ENCODE measurements at places on chromosomes 7 and 10.
A peak's percentile ranks its signal among the peaks of the same experiment; 100 is the strongest.

GRCh38 chr7:38699471-38699870 lies 68.3 kb upstream of the AMPH start:
- no peak for DNase-seq

DNA sequence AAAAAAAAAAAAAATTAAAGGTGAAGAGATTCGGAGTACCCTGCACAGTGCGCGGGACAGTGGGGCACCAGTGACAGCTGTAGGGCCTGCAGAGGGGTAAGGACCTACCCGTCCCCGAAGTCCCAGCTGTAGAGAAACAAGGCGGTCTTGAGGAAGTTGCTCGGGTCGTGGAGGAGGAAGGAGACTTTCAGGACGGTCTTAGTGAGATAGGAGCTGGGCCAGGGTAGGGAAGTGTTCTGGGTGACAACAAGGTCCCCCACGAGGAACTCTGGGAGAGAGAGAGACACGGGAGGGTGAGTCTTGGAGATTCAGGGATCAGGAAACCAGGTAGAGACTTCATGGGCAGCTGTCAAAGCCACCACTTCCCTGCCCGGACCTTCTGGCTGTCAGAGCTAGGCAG lies 9.7 kb downstream of the TMEM130 start:
- DNase-seq: no peak

DNA sequence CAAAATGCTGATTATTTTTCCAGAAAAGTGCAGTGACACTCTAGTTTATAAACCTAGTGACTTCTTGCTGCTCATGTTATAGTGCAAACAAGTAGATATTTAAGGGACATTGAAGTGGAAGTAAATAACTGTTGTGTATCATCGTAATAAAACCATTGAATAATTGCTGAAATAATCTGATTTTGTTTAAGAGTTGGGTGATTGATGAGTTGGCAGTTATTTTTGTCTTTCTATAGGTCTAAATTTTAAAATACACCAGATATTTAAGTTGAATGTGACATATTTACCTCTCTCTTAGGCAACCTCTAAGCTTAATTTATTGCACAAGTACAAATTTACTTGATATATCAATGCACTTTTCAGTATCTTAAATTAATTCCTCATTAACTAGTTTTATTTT lies 192.9 kb downstream of the TSPAN12 start:
- DNase-seq: no peak

DNA sequence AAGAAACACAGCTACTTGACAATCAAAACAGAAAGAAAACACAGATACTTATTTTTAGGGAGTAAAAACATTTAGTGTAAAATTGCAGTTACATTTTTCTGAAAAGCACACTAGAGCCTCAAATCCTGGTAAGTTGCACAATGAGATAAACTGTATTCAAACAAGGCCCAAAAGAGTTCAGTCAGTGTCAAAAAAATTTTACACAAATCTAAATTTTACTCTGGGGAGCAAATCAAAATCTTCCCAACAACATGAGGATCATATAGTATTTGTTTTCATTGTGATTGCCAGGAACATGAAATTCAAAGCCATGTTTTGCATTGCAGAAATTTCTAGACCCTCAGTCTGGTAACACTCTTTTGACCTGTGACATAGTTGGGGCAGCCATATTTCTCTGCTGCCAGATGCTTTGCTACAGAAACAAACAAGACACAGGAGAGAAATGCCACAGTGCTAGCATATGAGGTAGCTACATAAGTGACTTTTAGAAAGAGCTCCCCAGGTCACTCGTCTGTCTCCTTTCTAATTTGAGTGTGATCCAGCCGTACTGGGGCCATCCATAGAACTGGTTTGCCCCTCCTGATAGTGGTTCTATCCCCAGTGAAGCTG lies 49.6 kb downstream of the PDE1C start:
- no peak for DNase-seq

GRCh38 chr7:29443552-29443951 lies 120.1 kb upstream of the PRR15 start:
- DNase-seq: no peak

- DNase-seq: no peak
These were observed 603.4 kb upstream of the AUTS2 start for GRCh38 chr7:68994841-68995240.

GRCh38 chr10:98449287-98449686 lies 2.6 kb upstream of the HPS1 start:
- DNase-seq: no peak

GRCh38 chr10:92832998-92833650 lies 15.2 kb upstream of the EXOC6 start:
- no peak for DNase-seq

DNA sequence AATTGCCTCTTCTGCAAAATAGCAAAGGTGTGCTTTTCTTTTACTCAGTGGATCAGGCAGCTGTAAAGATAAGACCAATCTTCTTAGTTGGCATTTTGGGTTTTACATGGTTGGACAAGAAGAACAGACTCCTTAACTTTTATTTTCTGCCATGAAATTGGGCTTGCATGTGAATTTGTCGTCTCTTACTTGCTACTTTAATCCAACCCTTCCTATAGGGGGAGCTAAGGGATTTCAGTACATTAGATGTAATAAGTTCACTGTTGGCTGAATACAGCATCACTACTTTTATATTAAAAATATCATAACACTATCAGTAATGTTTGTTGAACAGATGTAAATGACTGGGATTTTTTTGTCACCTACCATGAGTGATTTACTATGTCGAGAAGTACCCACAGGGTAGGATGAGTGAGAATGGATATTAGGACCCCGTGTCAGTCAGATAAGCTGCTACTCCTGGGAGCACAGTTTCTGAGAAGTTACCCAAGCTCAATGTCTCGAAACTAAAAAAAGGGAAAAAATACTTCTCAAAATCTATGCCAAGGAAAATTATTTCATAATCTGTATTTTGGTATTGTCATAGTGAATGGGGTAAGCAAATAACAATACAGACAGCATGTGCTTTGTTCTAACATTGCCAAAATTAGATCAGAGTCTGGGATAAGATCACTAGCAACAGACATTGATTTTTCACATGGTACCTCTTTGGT lies 127.4 kb upstream of the AGR3 start:
- DNase-seq: no peak

DNA sequence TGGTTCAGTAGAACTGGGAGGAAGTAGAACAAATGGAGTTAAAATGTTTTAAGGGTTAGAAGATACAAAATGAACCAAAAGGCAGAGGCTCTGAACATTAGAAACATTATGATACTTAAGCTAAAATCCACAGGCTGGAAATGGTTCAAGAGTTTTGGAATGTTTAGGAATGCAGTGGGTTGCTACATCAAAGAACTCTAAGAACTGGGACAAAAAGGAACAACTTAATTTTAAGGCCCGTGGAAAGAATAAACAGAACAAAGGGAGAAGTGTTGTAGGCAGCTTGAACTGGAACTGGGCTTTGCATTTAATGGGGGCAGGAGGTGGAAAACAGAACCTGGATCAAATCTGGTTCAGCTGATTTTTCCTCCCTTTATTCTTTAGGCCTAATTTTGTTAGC lies 3.5 kb upstream of the C7orf25 start:
- no peak for DNase-seq

DNA sequence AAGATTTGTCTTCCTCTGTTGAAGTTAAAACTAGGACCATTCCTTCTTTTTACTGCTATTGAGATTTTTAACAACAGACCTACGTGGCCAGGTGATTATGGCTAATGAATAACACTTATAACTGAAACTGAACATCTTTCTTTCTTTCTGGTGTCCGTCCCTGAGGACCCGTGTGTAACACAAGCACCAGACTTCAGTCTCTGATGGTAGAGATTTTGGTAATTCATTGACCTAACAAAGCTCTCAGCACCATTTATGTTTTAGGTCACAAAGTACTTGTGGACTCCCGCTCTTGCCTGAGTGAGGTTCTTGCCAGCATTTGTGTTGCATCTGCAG lies 40.4 kb upstream of the TMEM229A start:
- DNase-seq: peak; percentile 0

DNA sequence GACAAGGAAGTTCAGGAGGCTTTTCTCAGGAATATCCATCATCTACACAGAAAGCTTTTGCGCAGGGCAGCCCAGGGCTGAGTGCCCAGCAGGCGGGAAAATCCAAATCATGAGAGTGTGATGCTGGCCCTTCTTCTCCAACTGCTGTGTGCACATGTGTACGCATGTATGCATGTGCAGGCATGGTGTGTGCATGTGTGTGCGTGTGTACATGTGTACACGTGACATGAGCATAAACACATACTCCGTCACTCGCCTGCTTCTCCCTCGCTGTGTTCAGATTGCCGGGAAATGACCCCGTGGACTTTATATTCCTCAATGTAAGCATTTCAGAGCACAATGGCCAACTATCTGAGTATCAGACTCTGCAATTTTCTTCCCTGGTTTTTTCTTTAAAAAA lies 85.1 kb downstream of the PRPF18 start:
- no peak for DNase-seq

- no peak for DNase-seq
These were observed 939 bp upstream of the VAX1 start for GRCh38 chr10:117138838-117139580.

GRCh38 chr7:22429386-22429785 lies 70.6 kb downstream of the STEAP1B start:
- no peak for DNase-seq

DNA sequence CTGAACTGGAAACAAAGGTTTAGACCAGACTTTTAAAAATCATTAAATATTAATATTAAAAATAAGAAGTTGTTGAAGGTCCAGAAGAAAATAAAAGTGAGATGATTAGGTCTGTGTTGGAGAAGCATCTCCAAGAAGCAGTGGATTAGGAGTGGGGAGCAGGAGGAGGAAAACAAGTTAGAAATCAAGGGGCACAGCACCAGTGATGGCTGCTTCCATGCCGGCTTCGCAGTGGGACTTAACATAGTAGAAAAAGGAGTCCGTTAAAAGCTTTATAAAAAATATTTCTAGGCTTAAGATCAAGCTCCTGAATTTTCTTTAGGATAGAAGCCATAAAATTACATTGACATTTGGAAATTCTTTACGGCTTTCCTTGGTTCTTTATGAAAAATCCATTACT lies 95.8 kb downstream of the CDC14C start:
- no peak for DNase-seq

DNA sequence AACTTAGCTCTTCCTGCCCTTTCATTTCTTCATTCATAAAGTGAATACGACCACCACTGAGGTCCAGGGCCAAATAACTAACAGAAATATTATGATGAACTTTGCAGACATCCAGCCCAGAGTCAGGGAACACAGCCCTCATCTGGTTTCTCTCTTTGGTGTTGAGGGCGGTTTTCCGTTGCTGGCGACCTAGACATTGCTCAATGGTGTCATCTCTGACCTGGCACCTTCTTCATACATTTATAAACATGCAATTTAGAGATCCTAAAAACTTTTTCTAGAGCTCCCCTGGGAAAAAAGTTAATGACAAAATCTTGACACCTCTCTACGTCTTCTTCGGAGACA lies 324 bp upstream of the TET1 start:
- no peak for DNase-seq

DNA sequence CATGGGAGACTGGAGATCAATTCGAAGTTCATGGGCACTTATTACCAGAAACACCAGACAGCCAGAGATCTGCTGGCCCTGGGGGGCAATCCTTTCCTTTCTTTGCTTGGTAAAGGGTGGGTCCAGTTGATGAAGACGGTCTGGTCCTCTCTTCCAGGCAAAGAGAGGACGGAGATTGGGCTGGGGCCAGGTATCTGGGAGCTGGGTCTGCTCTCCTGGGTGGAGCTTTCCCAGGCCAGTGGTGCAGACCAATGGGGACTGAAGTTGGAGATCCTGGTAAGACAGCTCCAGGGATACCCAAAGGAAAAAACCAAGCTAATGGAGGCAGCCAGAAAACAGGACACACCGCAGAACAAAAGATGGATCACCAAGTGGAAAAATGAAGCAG lies 18.3 kb downstream of the NOD1 start:
- DNase-seq: no peak

- DNase-seq: no peak
These were observed 97.8 kb downstream of the GALNT17 start for GRCh38 chr7:71229699-71230098.

DNA sequence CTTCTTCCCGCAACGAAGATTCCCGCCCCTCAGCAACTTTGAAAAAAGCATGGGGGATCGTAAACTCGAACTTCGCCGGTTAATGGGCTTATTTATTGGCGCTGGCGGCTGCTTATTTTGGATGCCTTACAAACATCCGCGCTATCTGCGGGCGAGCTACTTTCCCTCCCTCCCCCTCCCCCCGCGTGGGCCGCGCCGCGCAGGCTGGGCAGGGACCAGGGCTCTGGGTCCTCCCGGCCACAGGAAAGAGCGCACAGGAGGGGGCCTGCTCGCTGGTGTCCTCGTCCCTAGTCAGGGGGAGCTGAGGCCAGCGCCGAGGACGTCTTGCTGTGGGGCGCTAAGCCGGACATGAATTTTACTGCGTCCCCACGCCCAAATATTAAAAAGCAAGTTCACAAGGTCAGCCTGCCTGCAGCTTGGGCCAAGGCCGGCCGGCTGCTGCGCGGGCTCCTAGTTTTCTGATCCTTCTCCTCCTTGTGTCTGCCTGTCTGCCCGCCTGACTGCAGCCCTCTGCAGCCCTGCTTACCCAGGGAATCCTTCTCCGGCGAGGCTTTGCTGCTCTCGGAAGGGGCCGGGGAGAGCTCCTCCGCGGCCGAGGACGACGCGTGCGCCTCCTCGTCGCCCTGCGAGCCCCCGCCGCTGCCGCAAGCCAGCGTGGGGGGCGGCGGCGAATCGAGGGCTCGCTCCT lies 1.2 kb downstream of the HOXA10 start:
- DNase-seq: peak; percentile 67

- DNase-seq: no peak
These were observed 545.0 kb downstream of the NRG3 start for GRCh38 chr10:82420001-82420400.

DNA sequence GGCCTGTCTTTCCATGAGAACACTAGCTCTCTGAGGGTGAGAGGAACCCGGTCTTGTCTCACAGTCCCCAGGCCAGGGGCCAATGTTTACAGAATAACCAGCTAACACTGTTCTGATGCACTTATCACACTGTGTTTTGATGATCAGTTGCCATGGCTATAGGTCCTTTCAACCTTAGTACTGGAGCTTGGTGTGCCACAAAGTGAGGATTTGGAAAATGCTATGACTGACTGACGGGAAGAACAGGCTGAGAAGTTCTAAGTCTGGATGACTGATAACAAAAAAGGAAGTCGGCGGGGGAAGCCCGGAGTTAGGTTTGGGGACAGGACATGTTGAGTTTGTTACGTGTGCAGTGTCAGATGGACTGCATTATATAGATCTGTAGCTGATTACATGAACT lies 141.8 kb downstream of the CTTNBP2 start:
- DNase-seq: no peak

DNA sequence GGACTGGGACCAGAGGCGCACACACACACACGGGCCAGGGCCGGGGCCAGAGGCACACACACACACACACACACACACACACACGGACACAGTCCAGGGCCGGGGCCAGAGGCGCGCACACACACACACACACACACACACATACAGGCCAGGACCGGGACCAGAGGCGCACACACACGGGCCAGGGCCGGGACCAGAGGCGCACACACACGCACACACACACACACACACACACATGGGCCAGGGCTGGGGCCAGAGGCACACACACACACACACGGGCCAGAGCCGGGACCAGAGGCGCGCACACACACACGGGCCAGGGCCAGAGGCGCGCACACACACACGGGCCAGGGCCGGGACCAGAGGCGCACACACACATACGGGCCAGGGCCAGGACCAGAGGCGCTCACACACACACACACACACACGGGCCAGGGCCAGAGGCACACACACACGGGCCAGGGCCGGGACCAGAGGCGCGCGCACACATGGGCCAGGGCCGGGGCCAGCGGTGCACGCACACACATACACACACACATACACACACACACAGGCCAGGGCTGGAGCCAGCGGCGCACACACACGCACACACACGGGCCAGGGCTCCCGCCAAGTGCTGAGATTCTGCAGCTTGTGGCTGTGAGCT lies 268.8 kb downstream of the ELFN1 start:
- DNase-seq: no peak
